Fibroblast of skin of scalp (primary cell): ENCODE measurements at places on chromosomes 13 and 19.

DNA sequence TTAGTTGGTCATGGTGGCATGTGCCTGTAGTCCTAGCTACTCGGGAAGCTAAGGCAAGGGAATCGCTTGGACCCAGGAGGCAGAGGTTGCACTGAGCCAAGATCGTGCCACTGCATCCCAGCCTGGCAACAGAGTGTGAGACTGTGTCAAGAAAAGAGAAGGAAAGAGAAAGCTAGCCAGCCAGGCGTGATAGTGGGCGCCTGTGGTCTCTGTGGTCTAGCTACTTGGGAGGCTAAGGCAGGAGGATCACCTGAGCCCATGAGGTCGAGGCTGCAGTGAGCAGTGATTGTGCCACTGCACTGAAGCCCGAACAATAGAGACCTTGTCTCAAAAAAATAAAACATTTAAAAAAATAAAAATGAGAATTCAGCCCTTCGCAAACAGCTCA lies 33.3 kb downstream of the TIMM13 start:
- DNase-seq: no peak

- DNase-seq: no peak
Observed at GRCh38 chr13:29489650-29490560, 105.6 kb downstream of the SLC7A1 start.

DNA sequence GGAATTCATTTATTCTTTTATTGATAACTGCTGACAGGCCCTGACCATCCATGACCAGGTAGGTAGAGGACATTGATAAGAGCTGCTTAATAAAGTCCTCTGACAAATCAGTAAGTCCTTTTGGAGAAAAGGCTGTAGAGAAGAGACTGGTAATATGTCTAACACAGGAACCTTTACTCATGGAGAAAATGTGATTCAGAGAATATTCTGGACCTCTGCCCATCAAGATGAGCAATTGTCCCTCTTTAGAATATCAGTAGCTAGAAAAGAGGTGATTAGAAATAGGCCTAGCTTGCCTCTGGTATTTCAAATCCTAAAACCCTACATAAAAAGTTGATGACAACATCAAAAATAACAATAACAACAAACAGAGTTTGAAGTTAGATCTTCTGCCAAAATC lies 642.3 kb downstream of the TBC1D4 start:
- DNase-seq: peak; percentile 20

DNA sequence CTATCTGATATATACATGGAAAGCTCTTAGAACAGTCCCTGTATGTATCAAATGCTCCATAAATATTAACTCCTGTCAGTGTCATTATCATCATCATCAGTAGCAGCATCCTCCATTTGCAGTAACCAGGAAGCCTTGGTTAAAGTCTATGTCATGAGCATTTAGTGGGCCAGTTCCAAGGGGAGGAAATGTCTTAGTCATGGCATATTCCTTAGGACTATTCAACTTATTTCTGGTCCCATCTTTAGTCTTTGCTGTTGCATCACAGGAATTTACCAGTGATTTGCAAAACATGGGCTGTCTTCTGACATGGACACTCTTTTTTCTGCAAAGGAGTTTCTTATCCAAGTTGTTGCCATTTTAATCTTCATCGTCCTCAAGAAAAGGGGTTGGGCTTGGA lies 98.4 kb downstream of the WDFY2 start:
- DNase-seq: peak; percentile 39

GRCh38 chr13:99432609-99433542 lies 68.4 kb upstream of the TM9SF2 start:
- peak; percentile 78 for DNase-seq

- DNase-seq: no peak
Observed at GRCh38 chr19:41174297-41174928, 18.6 kb upstream of the CYP2S1 start.

- DNase-seq: no peak
Observed at GRCh38 chr19:17266589-17266974, 661 bp upstream of the BABAM1 start.

GRCh38 chr19:51127032-51127431 lies 2.3 kb downstream of the SIGLEC9 start:
- DNase-seq: no peak

- DNase-seq: peak; percentile 14
Observed at GRCh38 chr13:78659732-78660494, 958 bp upstream of the OBI1 start.

GRCh38 chr13:78133511-78133910 lies 214.9 kb upstream of the EDNRB start:
- no peak for DNase-seq

- DNase-seq: peak; percentile 76
Observed at GRCh38 chr13:45367358-45367757, 26.4 kb upstream of the TPT1 start.

- no peak for DNase-seq
Observed at GRCh38 chr13:35702316-35702715, 225.8 kb upstream of the MAB21L1 start.

- no peak for DNase-seq
Observed at GRCh38 chr19:5851302-5851701, at the start of gene FUT3. FUT3 (minus strand) TSS chr19:5851449.

GRCh38 chr13:48749144-48749543 lies 95.4 kb downstream of the CYSLTR2 start:
- peak; percentile 47 for DNase-seq

- DNase-seq: no peak
Observed at GRCh38 chr13:85298387-85298924, 500.8 kb downstream of the SLITRK6 start.

GRCh38 chr19:1384085-1384462 lies 367 bp downstream of the NDUFS7 start:
- DNase-seq: no peak

DNA sequence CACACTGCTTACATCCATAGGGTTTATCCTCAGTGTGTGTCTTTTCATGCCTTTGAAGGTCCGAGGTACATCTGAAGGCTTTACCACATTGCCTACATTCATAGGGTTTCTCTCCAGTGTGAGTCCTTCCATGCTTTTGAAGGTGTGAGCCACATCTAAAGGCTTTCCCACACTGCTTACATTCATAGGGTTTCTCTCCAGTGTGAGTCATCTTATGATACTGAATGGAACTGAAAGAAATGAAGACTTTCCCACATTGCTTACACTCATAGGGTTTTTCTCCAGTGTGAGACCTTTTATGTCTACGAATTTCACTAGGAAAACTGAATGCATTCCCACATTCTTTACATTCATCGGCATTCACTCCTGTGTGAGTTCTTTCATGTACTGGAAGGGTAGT lies 7.1 kb downstream of the ZNF20 start:
- no peak for DNase-seq
